ENCODE measurements at places on chromosomes 3 and 15. TPM values are rescaled to one million over a fixed set of nuclear protein-coding genes. Genes with fewer than 3 reads are reported as not detected.

Gene SLC25A20
- total RNA-seq, result 34.7 TPM

Gene KLHL40
- total RNA-seq, result not detected

Gene DYNC1LI1
- total RNA-seq, result 29.0 TPM

Gene CDCP1
- 2.1 TPM for total RNA-seq

Gene POLQ
- total RNA-seq, result 27.1 TPM

Gene SLC28A2
- total RNA-seq, result not detected

Gene ANKUB1
- not detected for total RNA-seq

Gene RYR3
- total RNA-seq, result not detected

Gene REC114
- not detected for total RNA-seq

Gene IGDCC3
- total RNA-seq, result not detected

Gene TIGIT
- 3.6 TPM for total RNA-seq

Gene GOLGA8K
- 0.61 TPM for total RNA-seq

Gene TTLL13
- total RNA-seq, result 1.4 TPM

Gene BSN
- total RNA-seq, result 0.12 TPM

Gene ITIH3
- not detected for total RNA-seq

Gene SHF
- 2.8 TPM for total RNA-seq

Gene MYO5A
- total RNA-seq, result 34.5 TPM

Gene RASL12
- not detected for total RNA-seq

Gene C3orf20
- 0.24 TPM for total RNA-seq

Gene CPLX3
- total RNA-seq, result 0.91 TPM

Gene LXN
- 12.0 TPM for total RNA-seq

Gene TRIM42
- total RNA-seq, result not detected

Gene GRM2
- total RNA-seq, result 2.1 TPM

Gene UROC1
- not detected for total RNA-seq

Gene PPP1R14D
- not detected for total RNA-seq

Gene PLSCR2
- total RNA-seq, result 1.1 TPM

Gene AGTR1
- not detected for total RNA-seq

Gene CCR9
- total RNA-seq, result not detected

Gene RAB6B
- 0.61 TPM for total RNA-seq

Gene CX3CR1
- total RNA-seq, result 12.4 TPM

Gene TPRA1
- 32.9 TPM for total RNA-seq

Gene TNFSF10
- total RNA-seq, result 362 TPM

Gene CCK
- not detected for total RNA-seq

Gene CDC25A
- total RNA-seq, result 25.6 TPM

Gene FEZF2
- not detected for total RNA-seq

Gene GPR87
- 0.22 TPM for total RNA-seq

Gene TGM4
- total RNA-seq, result not detected
